CD14-positive monocyte (primary cell): ENCODE measurements at places on chromosomes 5 and 9.

DNA sequence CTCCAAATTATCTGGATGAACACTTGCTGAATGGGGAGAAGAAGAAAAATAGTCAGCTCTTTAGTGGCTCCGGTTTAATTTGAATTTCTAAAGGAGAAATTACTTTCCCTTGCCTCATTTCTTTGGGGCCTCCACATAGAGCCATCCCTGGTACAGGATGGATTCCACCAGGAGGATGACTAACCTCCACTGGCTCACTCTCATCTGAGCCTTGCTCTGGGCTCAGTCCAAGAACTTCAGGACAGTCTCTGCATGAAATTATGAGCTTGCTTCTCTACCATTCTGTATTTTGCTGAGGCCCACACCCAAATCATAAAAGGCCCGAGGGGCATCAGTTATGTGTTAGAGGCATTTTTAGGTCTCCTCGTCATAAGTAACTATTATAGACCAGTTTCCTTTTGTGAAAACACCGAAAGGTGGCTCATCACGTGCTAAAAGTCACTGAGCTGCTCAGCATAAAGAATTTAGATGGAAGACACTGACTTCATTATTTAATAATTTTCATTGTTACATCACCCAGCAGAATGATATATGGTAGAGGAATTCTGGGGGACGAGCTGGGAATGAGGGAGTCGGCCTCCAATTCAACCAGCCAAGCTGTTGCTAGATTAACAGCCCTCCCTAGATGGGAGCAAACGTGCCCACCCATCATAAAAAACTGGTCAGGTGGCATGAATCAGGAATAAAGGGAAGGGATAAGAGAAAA, 222.1 kb downstream of the TARS1 start:
- DNase-seq = no peak

GRCh38 chr5:123086376-123087055, 2.5 kb upstream of the PRDM6 start:
- DNase-seq = no peak

GRCh38 chr5:159788835-159789331, 127.4 kb upstream of the ADRA1B start:
- DNase-seq = no peak

- DNase-seq = peak; percentile 81
Measured at GRCh38 chr5:77066823-77067442, 20.2 kb downstream of the ZBED3 start.

DNA sequence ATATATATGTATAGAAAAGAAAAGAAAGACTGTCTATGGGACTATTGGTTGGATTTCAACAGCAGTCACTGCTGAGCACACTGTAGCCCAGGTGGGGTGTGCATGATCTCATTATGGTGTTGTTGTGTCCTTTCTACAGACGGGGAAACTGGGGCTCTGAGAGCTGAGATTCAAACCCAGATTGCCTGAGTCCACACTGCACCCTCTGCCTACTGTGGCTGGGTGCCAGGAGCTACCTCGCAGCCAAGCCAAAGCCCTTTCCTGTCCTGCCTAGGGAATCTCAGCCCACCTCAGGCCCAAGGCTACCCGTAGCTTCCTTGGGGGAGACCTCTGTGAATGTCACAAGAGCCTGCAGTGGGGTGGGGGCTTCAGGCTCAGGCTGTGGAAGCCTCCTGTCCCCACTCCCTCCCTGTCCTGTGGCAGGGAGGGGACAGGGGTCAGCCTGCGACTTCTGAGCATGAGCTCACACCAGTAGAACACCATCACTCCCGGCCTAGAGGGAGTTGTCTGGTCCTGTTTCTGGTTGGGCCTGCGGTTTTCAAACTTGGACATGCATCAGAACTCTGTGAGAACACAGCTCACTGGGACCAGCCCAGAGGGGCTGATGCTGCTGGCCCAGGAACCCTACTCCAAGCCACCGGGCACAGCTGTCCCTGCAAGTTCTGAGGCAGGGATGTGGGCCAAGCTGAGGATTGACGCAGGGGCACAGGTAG, 7.9 kb upstream of the NINJ1 start:
- DNase-seq = no peak

DNA sequence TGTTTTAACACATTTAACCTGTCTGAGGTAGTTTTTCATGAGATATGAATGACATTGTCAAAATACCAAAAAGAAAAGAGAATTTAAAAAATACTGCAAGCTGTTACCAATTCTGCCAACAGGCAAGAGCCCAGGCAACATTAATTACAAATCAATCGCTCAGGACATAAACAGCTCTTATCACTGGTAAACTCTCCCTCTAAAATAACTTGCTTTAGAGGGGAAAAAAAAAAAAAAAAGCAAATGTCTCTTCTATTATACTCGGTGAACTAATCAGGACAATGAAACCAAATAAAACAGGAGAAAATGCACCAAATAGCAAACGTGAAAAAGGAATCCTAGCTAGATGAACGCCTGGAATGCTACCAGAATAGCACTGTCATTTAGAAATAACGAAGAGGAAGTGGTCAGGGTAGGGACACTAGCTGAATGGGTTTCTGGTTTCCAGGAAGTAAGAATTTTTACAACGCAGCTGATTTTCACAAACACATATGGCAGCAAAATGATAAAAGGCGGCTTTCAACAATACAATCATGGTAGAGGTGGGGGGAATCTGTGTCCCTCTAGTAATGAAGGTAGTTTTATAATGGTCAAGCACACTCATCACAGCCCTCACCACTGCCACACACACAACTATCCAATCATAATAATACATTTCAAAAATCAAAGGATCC, 94.9 kb downstream of the DENND1A start:
- peak; percentile 66 for DNase-seq

- no peak for DNase-seq
Measured at GRCh38 chr5:1192971-1193590, 8.3 kb upstream of the SLC6A19 start.

GRCh38 chr9:94631599-94631998, 7.7 kb downstream of the FBP1 start:
- DNase-seq = no peak

GRCh38 chr9:92707530-92707929, 37.6 kb upstream of the IPPK start:
- DNase-seq = no peak

DNA sequence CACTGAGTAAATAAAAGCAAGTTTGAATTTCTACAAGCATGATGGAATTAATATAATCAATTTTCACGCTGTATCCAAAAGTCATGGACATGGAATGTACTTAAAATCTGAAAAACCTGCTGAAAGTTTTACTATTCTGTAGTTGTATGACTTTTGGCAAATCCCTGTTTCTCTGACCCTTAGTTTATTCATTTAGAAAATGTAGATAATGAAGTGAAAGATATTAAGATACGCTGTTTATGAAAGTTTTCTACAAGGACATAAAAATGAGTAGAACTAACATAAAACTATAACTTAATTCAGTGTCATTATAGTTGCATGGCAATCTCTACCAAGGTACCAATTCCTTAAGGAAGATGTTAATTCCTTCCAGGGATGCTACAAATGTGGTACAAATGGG, 363.2 kb upstream of the MPDZ start:
- DNase-seq = no peak

DNA sequence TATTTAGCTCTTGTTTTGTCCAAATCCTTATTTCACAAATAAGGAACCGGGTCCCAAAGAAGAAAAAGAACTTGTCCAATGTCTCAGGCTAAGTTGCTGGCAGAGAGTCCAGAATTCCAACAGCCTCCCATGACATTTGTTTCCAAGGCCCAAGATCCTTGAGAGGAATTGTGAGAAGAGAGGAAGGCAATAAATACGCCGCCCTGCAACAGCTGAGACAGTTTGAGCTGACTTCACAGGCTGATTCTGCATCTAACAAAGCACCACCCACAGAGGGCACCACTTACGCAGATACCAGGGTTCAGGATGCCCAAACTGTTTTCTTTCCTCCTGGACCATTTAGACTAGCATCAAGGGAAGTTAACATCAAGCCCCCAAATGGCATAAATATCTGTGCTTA, 211.3 kb downstream of the FAM114A2 start:
- DNase-seq = no peak

DNA sequence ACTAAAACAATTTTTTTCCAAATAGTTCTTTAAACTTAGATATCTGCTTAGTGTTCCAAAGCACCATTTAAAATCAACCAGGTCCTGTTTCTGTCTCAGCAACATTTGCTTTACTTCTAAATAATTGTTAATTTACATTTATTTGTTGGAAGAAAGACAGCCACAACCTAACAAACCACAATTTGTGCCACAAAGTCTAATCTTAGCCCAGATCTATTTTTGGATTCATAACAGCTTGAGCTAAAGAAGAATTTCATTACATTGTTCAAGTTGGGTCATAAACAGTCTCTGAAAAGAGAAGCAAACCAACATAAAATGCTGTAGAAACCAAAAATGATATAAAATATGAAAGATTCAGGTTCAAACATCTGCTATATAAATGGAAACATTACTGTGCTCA, 24.4 kb downstream of the MLLT3 start:
- no peak for DNase-seq

GRCh38 chr5:56305001-56305950, 72.1 kb upstream of the ANKRD55 start:
- no peak for DNase-seq

GRCh38 chr9:16705111-16705604, 165.3 kb downstream of the BNC2 start:
- no peak for DNase-seq

GRCh38 chr9:114282926-114283325, 40.0 kb upstream of the ORM1 start:
- DNase-seq = no peak

DNA sequence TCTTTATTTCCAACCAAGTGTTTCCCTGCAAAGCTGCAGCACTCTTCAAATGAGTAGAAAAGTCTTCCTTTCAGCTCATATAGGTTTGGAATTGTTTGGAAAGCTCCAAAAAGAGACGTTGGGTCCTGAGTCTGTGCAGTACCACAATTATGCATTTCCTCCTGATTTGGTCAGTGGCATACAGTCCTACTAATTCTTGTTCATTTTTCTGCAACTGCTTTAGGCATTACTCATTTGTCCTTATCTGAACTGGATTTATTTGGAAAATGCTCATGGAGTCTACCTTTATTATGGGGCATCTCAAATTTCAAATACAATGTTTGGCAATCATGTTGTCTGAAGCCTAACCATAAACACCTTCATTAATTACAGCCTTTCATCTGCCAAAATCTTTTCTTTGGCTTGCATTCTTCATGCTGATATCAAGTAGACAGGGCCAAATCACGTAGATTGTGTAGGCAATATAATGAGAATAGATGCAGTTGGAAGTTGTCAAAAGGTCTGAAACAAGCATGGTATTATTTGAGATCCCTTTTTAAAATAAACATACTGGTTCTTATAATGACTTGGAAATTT, 232.8 kb downstream of the TLE1 start:
- no peak for DNase-seq

DNA sequence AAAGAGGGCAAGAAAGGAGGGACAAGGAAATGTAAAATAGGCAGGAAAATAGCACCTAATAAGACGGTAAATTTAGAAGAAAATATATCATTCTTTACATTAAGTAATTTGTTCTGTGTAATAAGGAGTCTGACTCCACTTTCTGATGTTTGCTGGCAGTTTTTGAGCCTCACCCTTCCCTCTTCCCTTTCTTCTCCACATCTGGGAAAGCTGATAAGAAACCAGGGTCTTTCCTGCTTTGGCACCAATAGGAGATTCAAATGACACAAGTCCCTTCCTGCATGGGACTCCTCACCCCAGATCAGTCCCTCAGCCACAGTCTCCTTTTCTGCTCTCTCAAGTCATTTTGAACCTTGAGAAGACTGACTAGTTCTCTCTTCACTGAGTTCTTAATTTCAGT, 31.2 kb upstream of the LECT2 start:
- DNase-seq = no peak

DNA sequence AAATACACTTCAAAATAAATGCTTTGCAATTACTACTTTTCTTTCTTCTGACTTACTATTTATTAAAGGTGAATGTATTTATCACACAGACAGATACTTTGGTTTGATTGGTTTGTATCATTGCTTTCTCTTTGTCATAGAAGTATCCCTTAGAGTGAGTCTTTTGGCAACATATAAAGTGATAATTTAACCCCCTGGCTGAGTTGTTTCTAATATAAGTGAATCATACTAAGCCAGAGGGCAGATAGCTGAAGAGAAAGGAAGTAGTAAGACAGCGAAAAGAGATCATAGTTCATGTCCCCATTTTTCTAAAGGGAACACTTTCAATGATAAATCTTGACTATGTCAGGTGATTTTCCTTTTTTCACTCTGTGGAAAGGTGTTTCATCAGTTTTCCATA, 38.6 kb downstream of the CAMK4 start:
- DNase-seq = no peak

- no peak for DNase-seq
Measured at GRCh38 chr9:9387511-9388115, 1225.2 kb downstream of the PTPRD start.

DNA sequence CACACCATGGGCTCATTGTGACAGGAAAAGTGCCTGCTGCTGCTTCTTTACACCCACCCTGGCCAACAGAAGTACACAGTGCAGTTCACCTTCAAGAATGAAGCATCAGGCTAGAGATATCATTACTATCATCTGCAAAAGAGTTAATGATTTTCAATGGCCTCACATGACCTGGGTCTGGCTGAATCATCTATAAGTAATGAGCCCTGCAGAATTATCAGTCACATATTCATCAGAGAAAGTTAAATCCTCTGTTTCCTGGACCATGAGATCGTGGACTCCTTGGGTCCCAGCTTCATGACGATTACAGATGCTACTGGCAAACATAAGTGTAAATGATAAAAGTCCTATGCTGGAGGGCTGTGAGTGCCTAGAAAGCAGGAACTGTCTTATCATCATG, 8.3 kb downstream of the BAG1 start:
- no peak for DNase-seq

DNA sequence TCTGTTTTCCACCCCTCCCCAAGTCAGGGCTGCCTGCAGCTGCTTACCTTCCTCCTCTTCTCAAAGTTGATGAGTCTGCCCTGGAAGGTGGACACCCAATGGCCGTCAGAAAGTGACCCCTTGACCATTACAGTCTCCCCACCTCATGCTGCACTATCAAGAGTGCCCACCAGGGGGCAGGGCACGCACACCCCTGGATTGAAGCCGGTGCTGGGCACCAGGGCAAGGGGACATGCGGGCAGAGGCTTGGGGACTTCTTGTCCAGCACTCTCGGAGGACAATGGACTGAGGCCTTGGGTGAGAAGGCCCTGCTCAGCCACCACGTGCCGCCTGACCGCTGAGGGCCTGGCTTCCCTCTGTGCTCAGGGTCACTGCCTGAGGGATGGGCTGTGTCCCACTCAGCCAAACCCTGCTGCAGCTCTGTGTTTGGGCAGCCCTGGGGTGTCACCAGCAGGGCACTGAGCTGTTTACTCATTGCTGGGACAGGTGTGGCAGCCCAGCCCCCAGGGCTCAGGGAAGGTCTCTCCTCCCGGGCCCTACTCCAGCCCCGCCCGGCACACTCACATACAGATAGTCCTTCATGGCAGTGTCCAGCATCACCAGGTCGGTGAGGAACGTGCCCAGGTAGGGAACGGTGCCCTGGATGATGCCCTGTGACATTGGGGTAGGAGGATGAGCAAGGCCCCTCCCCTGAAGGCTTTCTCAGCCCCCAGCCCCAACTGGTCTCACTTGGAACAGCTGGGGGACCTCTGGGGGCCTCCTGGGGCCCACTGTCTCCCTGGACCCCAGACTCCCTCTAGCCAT, 17.7 kb downstream of the RALGDS start:
- DNase-seq = peak; percentile 77

GRCh38 chr5:89095341-89095740, 212.4 kb upstream of the MEF2C start:
- no peak for DNase-seq

GRCh38 chr9:134712926-134713325, 71.3 kb downstream of the COL5A1 start:
- no peak for DNase-seq
